ENCODE measurements at places on chromosomes 4 and X. TPM values are rescaled to one million over a fixed set of nuclear protein-coding genes. Genes with fewer than 3 reads are reported as not detected.

Gene REELD1
- total RNA-seq: not detected

Gene TRAM1L1
- total RNA-seq: 1.1 TPM

Gene CSN1S1
- not detected for total RNA-seq

Gene COPS4
- total RNA-seq: 69.9 TPM

Gene HSD17B13
- total RNA-seq: not detected

Gene STPG2
- under 0.01 TPM for total RNA-seq

Gene EIF1AX
- total RNA-seq: 33.0 TPM

Gene STATH
- total RNA-seq: not detected

Gene SSX4
- total RNA-seq: not detected

Gene AMBN
- total RNA-seq: not detected

Gene GPR34
- total RNA-seq: not detected

Gene CMC4
- 10.6 TPM for total RNA-seq

Gene SMR3B
- total RNA-seq: not detected

Gene RADX
- under 0.01 TPM for total RNA-seq

Gene SOX3
- not detected for total RNA-seq

Gene GABRE
- total RNA-seq: 36.3 TPM

Gene C4orf51
- total RNA-seq: not detected

Gene SAT1
- 389 TPM for total RNA-seq

Gene MAMLD1
- total RNA-seq: 1.1 TPM

Gene RS1
- not detected for total RNA-seq

Gene RBMX2
- total RNA-seq: 21.9 TPM

Gene NXF2B
- not detected for total RNA-seq

Gene UBA6
- 222 TPM for total RNA-seq

Gene FRMPD3
- total RNA-seq: not detected

Gene GAGE10
- total RNA-seq: not detected

Gene CPLX1
- 0.33 TPM for total RNA-seq

Gene UGT2B10
- not detected for total RNA-seq

Gene NUDT11
- 2.4 TPM for total RNA-seq

Gene SYN1
- not detected for total RNA-seq

Gene SSX2
- total RNA-seq: not detected

Gene ALB
- total RNA-seq: not detected

Gene LIMCH1
- total RNA-seq: 53.1 TPM

Gene ELF4
- 28.8 TPM for total RNA-seq

Gene USP17L25
- not detected for total RNA-seq

Gene MID1
- 36.6 TPM for total RNA-seq

Gene CSAG1
- total RNA-seq: not detected

Gene FRYL
- 102 TPM for total RNA-seq

Gene TEX13C
- not detected for total RNA-seq

Gene DDX53
- total RNA-seq: not detected

Gene SLC38A5
- 10.1 TPM for total RNA-seq

Gene NR0B1
- not detected for total RNA-seq

Gene MANBA
- total RNA-seq: 9.6 TPM

Gene CCDC160
- not detected for total RNA-seq

Gene TEX13B
- total RNA-seq: not detected

Gene TET2
- 22.9 TPM for total RNA-seq

Gene MMRN1
- total RNA-seq: 1,432 TPM

Gene POU3F4
- not detected for total RNA-seq

Gene PDZD4
- total RNA-seq: 0.33 TPM

Measured in vein endothelial cell (primary cell).